ENCODE measurements at places on chromosomes 7 and 10.

DNA sequence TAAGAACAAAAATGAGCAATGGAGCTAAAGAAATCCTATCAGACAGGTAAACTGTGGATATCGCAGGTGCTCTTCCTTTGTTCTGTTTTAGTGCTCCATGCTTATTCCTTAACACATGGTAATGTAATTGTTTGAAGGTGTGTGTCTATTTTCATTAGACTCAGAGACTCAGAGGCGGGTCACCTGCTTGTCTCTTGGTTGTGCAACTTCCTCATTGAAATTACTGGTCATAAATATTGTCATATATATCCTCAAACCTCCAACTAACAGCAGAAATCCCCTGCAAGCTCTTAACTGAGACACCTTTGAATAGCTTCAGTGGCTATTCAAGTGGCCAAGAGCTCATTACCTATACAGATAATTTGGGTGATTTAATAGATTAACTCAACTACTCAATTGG lies 177.2 kb downstream of the PTN start:
- DNase-seq = no peak

- no peak for DNase-seq
Measured at GRCh38 chr7:94912085-94912484, 4.7 kb downstream of the PPP1R9A start.

DNA sequence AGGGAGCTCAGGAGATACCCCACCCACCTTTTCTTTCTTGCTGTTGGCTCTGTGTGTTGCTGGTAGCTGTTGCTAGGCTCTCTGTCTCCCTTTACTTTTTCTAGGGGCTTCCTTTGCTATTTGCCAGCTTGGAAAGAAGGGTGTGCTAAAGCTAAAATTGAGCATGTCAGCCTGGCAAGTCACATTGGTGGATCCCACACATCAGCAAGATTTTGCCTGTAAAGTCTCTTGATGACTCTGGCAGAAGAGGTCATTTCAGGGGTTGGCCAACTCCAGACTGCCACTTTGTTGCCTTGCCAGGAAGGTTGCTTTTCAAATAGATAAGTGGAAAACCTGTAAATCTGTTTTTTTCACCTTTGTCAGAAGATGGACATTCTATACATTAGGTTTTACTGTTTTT lies 9.9 kb downstream of the CCNY start:
- DNase-seq = no peak

DNA sequence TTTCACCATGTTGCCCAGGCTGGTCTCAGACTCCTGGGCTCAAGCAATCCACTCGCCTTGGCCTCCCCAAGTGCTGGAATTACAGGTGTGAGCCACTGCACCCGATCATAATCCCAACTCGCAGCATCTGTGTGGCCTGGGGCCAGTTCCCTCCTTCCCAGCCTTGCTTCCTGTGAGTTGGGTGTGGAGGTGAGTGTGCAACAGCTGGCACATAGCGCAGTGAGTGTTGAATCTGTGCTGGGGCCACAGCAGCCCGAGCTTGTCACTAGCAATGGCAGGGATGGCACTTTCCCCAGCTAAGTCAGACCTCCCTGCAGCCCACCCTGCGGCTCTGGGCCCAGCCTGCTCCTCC lies 12.2 kb downstream of the TMEM184A start:
- no peak for DNase-seq

DNA sequence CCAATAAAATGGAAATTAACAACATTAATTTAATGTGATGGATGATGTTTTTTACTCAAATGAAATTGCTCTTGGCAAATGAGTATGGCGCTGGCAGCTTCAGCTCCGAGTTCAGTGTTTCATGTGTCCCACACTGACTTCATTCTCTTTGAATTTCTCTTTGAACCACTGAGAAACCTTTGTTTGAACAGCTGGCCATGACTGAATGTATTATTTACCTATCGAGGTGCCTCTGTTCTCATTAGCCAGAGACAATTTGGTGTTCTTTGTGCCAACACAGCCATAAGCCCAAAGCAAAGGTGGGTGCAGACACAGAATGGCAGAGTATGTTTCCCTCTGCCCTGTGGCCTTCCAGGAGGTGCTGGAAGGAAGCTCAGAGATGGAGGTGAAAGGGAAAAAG lies 42.1 kb downstream of the TMEM178B start:
- no peak for DNase-seq

DNA sequence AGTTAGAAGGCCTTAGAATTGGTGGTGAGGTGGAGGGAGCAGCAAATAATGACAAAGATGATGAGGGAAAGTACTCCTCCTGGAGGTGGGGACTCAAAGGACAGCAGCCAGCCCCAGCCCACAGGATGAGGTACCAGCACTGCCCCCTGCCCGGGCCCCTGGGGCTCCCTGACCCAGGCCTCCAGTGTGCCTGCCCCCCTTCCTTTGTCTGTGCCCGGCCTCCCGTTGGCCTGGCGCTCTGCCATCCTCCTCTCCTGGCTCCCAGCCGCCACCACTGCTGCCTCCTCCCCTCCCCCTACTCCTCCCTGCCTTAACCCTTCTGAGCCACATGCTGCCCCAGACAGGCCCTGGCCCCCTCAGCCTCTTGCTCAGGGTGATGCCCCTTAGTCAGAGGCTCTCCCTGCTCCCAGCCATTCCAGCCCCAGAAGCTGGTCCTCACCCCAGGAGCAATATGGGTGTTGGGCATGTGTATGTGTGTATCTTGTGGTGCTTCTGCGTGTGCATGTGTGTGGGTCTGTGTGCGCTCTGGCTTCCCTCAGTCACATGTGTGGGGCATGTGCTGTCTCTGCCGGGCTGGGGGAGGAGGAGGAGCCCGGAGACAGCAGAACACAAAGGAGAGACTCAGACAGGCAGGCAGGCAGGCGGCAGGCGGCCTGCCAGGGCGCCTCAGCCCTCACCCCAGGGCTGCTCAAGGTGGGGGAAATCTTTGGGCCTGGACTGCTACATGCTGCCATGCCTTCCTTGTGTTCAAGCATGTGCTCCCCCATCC lies 2.6 kb downstream of the LDB1 start:
- DNase-seq = peak; percentile 51

DNA sequence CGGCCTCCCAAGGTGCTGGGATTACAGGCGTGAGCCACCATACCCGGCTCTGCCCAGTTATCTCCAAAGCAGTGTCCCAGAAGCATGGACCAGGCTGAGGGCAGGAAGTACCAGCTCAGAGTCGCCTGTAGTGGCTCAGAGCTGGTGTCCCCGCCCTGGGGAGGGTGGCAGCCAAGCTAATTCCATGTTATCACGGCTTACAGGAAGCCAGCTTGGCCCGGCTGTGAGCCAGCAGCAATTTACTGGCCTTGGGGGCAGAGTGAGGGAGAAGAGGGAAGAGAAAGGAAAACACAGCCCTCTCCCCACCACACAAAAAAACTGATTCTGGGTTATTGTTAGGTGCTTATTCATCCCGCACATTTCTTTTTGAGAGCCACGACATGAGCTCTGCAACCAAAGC lies 88.1 kb downstream of the HIP1 start:
- no peak for DNase-seq

DNA sequence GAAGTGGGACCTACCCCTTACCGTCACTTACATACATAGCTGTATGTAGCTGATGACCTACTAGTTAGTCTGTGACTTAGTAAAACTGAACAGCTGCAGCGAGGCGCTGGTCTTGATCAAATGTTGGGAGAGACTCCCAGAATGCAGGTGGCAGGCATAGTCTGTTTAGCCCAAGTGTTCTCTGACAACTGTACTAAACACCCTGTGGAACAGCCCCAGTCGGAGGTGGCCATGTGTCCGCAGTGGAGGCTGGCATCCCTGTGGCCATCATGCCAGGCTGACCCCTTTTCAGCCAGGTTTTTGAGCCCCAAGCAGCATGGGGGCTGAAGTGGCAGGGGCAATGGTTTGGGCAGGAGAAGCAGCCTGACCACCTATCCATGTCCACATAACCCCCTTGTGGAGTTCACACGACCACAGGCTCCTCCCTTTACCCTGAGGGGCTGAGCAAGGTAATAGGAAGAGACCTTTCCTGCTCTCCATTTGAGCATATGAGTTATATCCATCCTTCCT lies 7.2 kb downstream of the ADCY1 start:
- DNase-seq = no peak

- DNase-seq = no peak
Measured at GRCh38 chr10:65622608-65623007, 1303.2 kb upstream of the LRRTM3 start.

Data from ELR (cell line).